Stomach (tissue), 19 donors: ENCODE measurements at places on chromosomes 5 and 9. TPM values are rescaled to one million over a fixed set of nuclear protein-coding genes. Genes with fewer than 3 reads are reported as not detected.

HMMR gene
- total RNA-seq = 37.5 TPM

WWC1 gene
- total RNA-seq = 37.4 TPM

CDO1 gene
- total RNA-seq = not detected

DNA sequence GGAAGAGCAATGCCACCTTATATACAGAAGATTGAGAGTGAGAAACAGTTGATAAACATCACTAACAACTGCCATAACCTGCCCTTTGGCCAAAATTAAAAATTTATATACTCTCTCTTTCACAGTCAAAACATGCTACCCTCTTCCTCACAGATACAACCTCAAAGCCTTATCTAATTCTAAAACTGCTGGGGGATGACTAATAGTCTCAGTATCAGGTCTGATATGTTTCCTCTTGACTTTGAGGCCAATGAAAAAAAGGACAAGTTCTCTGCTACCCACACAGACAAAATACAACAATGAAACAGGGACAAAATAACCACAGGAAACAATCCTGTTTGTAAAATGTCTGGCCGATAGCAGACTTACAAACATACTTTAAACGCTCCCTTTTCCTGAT lies 485.6 kb upstream of the NUDT12 start:
- no peaks in the 10 kb centered on the region for H3K4me1 ChIP-seq
- H3K36me3 ChIP-seq = no peaks in the 10 kb centered on the region
- H3K27ac ChIP-seq = no peak overlapping the region
- no peak for DNase-seq
- H3K4me3 ChIP-seq = no peak overlapping the region

DNA sequence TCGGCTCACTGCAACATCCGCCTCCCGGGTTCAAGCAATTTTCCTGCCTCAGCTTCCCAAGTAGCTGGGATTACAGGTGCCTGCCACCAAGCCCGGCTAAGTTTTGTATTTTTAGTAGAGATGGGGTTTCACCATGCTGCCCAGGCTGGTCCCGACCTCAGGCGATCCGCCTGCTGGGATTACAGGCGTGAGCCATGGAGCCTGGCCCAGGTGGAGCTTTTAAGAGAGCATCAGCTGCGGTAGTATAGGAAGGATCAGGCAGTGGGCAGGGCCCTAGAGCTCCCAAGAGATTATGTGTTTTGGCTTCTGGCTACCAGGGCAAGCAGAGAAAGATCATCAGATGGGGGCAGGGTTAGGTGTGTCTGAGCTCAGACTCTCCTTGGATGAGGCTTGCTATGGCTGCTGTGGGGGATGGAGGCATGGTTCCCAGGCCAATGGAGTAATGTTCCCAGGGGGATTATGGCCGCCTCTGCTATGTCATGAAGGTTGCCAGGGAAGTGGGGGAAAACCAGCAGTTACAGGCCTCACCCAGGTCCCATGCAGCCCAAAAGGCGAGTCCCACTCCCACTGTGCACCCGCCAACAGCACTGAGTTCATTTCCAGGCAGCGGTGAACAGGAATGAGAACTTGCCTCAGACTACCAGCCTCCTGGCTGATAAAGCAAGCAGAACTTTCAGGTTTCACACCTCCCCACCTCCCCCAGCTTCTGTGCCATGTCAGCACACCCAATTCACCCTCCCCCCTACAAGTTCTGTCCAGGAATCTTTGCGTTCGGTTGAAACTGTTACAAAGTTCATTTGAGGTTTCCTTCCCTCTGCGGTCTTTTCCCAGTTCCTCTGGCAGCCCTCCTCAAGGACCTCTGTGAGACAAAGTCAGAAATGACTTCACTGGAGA lies 507.6 kb downstream of the SPATA31D1 start:
- H3K4me1 ChIP-seq = no peaks in the 10 kb centered on the region
- H3K4me3 ChIP-seq = no peak overlapping the region

GRCh38 chr5:83048277-83048676 lies 28.9 kb downstream of the TMEM167A start:
- H3K4me1 ChIP-seq = no peaks in the 10 kb centered on the region
- H3K27me3 ChIP-seq = no peaks in the 10 kb centered on the region
- H3K27ac ChIP-seq = no peak overlapping the region
- no peak overlapping the region for H3K4me3 ChIP-seq
- H3K36me3 ChIP-seq = no peaks in the 10 kb centered on the region
- DNase-seq = no peak

DNA sequence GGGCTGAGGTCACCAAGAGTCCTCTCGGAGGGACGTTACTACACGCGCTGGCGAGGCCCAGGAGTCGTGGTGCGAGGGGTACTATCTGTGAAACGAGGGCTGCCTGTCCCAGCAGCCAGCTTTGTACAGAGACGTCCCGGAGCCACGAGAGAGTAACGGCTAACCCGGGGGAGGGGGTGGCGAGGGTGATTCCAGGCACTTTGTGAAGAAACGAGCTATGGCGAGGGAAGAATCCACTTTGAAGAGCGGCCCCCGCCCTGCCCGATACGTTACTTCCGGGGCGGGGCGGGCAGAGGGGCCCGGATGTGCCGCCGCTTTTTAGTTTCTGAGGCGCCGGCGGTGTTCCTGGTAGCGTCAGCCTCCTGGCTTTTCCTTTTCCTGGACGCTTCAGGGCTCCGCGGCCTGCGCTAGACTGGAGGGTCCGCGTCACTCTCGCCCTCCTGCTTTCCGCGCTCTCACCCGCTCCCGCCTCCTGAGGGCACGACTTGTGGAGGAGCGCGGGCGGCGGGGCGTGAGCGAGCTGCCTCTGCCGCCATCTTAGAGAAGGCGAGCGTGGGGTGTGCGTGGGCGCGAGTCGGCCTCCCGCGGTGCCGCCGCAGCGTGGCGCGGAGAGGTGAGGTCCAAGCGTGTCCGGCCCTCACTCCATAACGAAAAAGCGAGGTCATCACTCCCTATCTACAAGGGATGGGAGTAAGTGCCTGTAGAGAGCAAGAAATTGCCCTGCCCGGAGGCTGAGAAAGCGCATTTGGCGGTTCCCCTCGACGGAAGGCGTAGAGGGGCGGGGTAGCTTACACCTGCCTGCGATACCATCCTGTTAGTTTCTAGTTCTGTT lies 580 bp upstream of the RFX3 start:
- H3K4me1 ChIP-seq = peaks cover 30% of the 10 kb centered on the region
- peaks cover 4% of the 10 kb centered on the region for H3K36me3 ChIP-seq
- H3K4me3 ChIP-seq = peak overlapping the region; percentile 94
- H3K27me3 ChIP-seq = no peaks in the 10 kb centered on the region
- peak; percentile 96 for DNase-seq
- peak overlapping the region; percentile 100 for H3K27ac ChIP-seq

- no peaks in the 10 kb centered on the region for H3K27me3 ChIP-seq
- H3K4me3 ChIP-seq = no peak overlapping the region
- H3K36me3 ChIP-seq = peaks cover 13% of the 10 kb centered on the region
- no peak for DNase-seq
Observed at GRCh38 chr5:79983618-79984017, 7.4 kb downstream of the MTX3 start.

- no peak overlapping the region for H3K4me3 ChIP-seq
- DNase-seq = no peak
- H3K36me3 ChIP-seq = no peaks in the 10 kb centered on the region
- peaks cover 16% of the 10 kb centered on the region for H3K4me1 ChIP-seq
Observed at GRCh38 chr5:135066781-135067180, 32.8 kb upstream of the PITX1 start.

GRCh38 chr9:251398-251797 lies 36.7 kb downstream of the DOCK8 start:
- no peaks in the 10 kb centered on the region for H3K27me3 ChIP-seq
- H3K4me1 ChIP-seq = no peaks in the 10 kb centered on the region
- H3K36me3 ChIP-seq = no peaks in the 10 kb centered on the region
- no peak overlapping the region for H3K4me3 ChIP-seq

- H3K4me3 ChIP-seq = no peak overlapping the region
- H3K4me1 ChIP-seq = peaks cover 26% of the 10 kb centered on the region
- H3K27ac ChIP-seq = no peak overlapping the region
- no peaks in the 10 kb centered on the region for H3K27me3 ChIP-seq
- DNase-seq = peak; percentile 80
Observed at GRCh38 chr9:112308588-112308987, 24.8 kb downstream of the PTBP3 start.

DNA sequence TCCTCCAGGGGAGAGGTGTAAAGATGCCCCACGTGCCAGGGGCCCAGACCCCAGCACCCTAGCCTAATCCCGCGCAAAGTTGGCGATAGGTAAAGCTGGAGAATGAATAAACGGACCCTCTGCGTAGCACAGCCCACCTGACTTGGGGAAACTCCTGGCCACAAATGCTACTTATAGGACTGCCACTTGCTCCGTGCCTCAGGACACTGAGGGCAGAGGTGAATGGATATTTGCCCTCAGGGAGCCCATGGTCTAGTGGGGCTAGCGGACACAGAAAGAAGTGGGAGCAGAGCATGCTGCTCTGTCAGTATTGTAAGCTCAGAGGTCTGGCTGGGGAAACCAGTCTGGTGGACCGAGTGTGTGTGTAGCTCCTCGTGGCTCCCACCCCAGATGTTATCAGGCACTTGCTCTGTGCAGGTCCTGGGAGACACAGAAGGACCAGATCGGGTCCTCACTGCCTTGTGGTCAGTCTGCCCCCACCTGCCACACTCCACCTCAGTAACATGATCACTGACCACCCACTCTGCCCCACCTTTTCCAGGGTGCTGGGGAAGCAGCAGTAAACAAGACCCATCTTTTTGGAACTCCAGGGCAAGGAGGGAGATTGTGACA lies 841 bp downstream of the GRK6 start:
- H3K27me3 ChIP-seq = no peaks in the 10 kb centered on the region
- H3K36me3 ChIP-seq = peaks cover 26% of the 10 kb centered on the region
- peaks cover 23% of the 10 kb centered on the region for H3K4me1 ChIP-seq
- H3K27ac ChIP-seq = peak overlapping the region; percentile 94

- no peak for DNase-seq
- H3K4me3 ChIP-seq = no peak overlapping the region
- no peak overlapping the region for H3K27ac ChIP-seq
- H3K27me3 ChIP-seq = no peaks in the 10 kb centered on the region
- no peaks in the 10 kb centered on the region for H3K4me1 ChIP-seq
- H3K36me3 ChIP-seq = no peaks in the 10 kb centered on the region
Observed at GRCh38 chr5:77008413-77008812, 21.8 kb upstream of the AGGF1 start.

GRCh38 chr5:159779481-159779880 lies 136.8 kb upstream of the ADRA1B start:
- H3K27me3 ChIP-seq = peaks cover 3% of the 10 kb centered on the region
- no peaks in the 10 kb centered on the region for H3K36me3 ChIP-seq
- no peak for DNase-seq
- no peaks in the 10 kb centered on the region for H3K4me1 ChIP-seq
- H3K27ac ChIP-seq = no peak overlapping the region
- no peak overlapping the region for H3K4me3 ChIP-seq
